D341Med (cell line): ENCODE measurements at places on chromosomes 3 and 15.
A peak's percentile ranks its signal among the peaks of the same experiment; 100 is the strongest.

- no peak for DNase-seq
These were observed 50.6 kb downstream of the ZIC4 start for GRCh38 chr3:147355753-147356090.

GRCh38 chr3:45778761-45779201 is 17.6 kb downstream of the SLC6A20 start:
- DNase-seq: no peak

GRCh38 chr3:143831208-143831607 is 17.1 kb downstream of the SLC9A9 start:
- DNase-seq: no peak

DNA sequence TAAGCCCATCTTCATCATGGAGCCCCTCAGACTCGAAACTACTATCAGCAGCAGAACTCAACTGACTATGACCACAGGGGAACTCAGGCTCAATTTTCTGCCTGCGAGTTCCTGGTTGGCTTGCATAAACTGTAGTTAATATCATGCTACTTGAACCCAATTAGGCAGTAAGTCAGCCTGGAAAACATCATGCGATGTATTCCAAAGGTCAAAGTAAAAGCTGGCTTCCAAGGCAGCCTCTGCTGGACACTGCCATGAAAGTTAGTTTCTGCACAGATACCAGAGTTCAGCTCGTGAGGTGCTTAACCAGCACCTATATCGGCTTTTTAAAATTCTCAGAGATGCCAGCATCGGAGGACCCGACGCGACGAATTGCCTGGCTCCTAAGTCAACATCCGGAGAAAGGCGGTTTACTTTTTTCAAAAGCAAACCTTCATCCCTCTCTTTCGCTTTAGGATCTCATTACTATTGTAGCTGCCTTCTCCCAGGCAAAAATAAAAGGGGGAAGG is 3.8 kb downstream of the ANP32A start:
- no peak for DNase-seq

- no peak for DNase-seq
These were observed 124.8 kb downstream of the BCHE start for GRCh38 chr3:165712382-165712781.

DNA sequence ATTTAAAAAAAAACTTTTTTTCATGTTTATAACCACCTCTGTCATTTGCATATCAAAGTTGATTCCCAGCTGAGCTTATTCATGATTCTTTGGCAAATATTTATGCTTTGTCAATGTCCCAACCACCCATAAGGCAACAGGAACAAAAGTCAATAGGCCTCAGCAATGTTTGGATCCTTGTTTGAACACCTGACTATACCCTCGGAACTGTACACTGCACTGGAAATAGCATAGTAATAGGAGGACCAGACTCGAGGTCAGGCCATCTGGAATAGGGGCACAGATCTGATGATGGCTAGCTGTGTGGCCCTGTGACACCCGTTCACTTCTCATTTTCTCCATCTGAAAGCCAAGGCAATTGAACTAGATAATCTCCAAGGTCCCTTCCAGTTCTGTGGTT is 301.7 kb upstream of the ATP11B start:
- DNase-seq: no peak

- no peak for DNase-seq
These were observed 851 bp upstream of the DCBLD2 start for GRCh38 chr3:98902351-98902740.

DNA sequence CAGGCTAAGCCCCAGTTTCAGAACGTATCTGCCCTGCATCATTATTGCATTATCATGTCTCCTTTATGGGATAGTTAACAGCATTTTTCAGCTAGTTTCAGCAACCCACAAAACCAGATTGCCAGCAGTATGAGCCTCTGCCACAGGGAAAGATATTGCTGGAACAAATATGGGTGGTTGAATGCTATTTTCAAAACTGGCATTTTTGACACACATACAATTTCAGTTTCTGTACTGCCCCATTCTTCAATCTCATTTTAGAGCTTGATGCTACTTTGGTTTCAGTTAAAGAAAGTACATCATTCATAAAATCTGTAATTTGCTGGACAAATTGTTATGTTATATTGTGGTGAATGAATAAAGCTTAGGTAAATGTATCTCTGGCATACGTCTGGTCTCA is 1037.5 kb downstream of the NAALADL2 start:
- DNase-seq: no peak

DNA sequence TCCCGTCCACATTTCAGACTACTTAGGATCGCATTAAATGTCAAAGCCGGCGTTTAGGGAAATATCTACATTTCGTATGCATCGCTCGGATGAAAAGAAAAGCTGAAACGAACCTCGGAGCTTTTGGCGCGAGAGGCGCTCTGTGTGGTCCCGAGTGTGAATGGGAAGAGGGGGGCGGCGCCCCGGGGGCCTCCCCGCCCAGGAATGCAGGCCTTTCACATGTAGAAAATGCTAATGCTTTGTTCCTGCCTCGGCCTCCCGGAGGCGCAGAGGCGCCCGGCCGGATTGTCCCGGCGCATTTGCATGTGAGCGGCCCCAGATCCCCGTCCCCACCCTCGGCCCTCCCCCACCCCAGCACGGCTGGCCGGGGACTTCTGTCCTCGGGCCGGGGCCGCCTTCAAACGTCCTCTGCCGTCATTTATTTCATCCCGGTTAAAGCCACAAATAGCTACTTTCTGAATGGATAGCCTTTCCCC is 37.0 kb upstream of the TRIM71 start:
- DNase-seq: peak; percentile 81

DNA sequence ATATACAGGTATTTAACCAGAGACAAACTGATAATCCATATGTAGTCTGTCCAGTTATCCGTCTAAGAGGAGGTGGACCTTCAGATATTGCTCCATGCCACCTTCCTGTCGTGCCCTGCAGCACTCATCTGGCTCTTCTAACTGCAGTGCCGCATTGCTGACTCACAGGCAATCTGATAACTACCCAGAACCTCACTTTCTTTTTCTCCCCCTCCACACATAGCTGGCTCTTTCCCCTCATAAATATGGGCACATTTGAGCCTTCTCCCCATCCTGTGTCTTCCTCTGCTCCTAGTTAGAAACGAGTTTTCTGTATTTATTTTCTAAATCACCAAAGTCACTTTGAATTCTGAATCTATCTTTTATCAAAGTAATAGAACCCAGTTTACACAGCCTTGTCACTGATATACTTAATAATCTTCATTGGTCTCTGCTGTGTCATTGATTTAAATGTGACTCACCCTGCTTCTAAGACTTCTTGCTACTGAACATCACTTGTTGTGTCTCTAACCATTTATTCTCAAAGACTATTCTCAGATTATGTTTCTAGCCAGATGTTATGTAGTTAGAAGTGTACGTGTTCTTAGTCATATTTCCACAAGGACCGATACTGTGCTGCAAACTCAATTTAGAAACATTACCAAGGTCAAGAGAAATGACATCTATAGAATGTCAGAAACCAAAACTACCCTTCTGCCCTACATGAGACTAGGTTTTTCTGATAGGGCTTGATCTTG is 17.4 kb upstream of the KCNMB2 start:
- no peak for DNase-seq

DNA sequence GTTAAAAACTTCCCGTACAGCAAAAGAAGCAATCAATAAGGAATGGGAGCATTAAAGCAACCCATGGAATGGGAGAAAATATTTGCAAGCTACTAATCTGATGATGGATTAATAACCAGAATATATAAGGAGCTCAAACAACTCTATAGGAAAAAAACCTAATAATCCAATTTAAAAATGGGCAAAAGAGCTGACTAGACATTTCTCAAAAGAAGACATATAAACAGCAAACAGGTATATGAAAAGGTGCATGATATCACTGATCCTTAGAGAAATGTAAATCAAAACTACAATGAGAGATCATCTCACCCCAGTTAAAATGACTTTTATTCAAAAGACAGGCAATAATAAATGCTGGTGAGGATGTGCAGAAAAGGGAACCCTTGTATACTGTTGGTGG is 52.7 kb upstream of the POU1F1 start:
- DNase-seq: no peak

DNA sequence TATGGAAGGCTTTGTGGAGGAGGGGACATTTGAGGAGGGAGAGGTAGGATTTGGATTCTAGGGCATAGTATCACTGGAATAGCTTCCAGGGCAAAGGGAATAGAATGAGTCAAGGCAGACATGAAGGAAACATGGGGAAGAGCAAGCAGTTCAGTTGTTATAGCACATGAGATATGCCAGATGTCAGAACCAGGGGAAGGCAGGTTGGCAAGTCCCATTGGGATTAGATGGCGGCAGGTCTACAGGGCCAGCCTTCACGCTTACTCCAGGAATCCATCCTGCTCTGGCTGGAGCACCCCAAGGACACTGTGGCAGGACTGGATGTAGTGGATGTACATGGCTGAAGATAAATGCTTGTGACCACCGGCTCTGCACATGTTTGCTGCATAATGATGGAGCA is 120.4 kb upstream of the ST8SIA2 start:
- no peak for DNase-seq

DNA sequence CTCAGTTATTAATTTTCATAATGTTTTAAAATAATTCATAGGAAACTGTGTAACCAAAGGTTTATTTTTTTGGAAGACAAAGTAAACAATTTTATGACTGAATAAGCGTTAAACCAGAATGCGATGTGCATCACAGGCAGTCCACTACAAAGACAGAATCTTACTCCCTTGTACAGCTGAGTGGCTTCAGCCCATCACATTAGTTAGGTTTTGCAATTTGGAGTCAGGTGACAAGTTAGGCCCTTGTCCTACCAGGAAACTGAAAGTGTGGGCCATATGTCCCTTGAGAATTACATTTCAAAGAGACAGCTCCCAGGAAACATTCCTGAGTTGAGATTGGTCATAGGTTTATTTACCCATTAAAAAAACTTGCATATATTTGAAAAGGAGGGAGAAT is 156.3 kb downstream of the MEX3B start:
- no peak for DNase-seq
